ENCODE measurements at places on chromosomes 2 and 18.

DNA sequence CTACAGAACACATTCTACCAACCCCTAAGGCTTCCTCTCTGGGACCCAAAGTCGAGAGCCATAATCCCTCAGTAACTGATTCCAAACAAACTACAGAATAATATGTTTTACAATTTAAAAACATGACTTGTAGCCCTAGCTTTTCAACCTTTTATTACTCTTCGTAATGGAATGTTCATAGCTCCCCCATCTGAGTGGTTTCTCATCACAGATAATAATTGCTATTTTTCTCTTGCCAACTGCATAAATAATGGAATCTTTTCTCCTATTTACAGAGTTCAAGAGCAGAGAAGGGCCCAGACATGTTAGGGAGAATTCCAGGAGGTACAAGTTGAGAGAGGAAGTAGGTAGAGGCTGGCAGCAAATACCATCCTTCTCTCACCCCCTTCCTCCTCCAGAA lies 59.9 kb upstream of the CERS6 start:
- DNase-seq: no peak

DNA sequence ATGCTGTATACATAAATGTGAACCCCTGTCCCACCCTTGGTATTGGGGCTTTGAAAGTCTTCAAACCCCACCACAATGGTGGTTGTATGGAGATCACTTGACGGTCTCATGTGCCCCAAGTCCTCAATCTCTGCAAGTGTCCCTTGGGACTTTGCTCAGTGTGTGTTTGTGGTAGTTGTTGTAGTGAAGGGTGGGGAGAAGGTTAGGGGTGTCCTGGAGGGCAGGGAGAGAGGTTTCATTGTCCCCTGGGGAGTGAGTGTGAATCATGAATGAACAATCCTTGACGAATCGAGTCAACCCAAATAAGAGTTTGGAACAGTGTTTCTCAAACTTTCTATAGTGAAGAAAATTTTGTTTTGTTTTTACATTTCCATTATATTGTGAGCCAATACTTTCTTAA lies 28.1 kb downstream of the COL4A3 start:
- no peak for DNase-seq

DNA sequence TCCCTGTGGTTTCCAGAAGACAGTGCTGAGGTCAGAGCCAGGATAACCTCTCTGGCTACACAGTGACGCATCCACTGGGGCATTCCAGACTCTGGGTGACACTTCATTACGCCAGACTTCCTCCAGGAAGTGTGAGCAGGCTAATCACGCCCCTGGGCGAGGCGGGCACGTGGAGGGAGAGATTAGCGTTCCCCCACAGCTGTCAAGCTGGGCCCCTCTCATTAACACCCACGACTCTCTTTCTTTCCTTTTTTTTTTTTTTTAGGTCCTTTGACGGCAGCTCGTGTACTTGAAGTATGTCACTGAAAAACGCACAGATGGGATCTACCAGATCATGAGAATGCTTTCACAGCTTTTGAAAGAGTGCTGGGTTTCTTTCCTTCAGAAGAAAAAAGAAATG lies 274.6 kb downstream of the AFF3 start:
- DNase-seq: peak; percentile 97

DNA sequence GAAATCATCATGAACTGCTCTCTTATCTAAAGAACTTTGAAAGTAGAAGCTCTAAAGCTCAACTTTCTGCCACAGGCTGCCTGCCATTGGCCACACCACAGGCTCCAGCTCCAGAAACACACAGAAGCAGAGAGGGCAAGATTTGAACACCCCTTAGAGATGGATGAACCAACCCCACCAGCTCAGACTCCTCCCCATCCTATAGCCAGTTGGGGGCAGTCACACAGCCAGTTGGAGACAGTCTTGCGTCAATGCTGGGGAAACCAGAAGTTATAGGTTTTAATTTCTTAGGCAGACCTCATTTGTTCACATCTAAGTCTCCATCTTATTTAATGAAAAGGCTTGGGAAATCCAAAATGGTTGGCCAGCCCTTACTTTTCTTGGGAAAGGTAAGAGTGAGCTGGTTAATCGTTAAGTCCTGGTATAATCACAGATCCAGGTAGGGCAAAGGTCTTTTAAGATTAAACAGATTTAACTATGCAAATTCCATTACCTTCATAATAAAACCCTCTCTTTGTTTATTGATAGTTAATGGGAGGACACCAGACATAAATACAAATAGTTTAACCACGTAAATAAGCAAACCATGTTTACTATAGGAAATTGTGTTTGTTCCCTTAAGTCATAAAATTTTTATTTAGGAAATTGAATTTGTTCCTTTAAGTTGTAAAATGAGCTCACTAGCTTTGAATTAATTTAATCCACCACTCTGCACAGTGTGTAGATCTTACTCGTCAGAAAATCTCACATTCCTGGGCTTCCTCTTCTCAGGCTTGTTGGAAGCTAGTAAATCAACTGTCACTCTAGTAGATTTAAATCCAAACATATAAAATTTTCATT lies 28.0 kb downstream of the MRO start:
- DNase-seq: no peak

GRCh38 chr18:78934551-78935225 lies 44.9 kb upstream of the SALL3 start:
- no peak for DNase-seq

GRCh38 chr18:52747869-52748268 lies 407.9 kb downstream of the DCC start:
- no peak for DNase-seq

All from lung microvascular endothelial cell (primary cell).